Colonic mucosa (tissue), 4 donors: ENCODE measurements at places on chromosomes 6 and 20. TPM values are rescaled to one million over a fixed set of nuclear protein-coding genes. Genes with fewer than 3 reads are reported as not detected.

Gene PBOV1
- total RNA-seq = not detected

Gene GSTA2
- 0.35 TPM for total RNA-seq

Gene NDUFAF5
- total RNA-seq = 33.0 TPM

Gene MLN
- total RNA-seq = 0.48 TPM

Gene MAS1
- not detected for total RNA-seq

Gene TLDC2
- total RNA-seq = 29.7 TPM

Gene BANF2
- total RNA-seq = not detected

Gene LRRN4
- total RNA-seq = not detected

DNA sequence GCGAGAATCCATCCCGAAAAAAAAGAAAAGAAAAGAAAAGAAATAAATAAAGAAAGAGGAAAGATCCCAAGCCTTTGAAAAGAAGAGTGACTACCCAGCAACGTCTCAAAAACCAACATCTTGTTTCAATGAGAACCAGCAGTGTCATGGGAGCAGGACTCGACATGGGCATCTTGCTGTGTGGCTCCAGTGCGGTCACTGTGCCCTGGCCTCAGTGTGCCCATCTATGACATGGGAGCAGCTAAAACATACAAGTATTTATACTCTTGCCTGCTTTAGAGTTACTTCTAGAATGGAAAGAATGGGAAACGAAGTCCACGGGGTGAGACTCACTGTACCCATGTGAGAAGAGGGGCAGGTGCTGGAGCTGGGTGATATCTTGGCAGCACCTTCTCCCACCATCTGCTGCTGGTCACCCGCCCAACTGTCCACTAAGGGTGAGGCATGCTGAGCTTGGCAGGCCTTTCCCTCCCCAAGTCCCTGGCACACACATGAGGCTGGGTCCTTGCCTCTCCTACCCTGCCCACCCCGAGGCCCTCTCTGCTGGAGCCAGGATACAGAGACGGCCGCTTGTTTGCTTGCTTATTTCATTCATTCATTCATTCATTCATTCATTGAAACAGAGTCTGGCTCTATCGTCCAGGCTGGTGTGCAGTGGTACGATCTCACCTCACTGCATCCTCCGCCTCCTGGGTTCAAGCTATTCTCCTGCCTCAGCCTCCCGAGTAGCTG lies 77.7 kb downstream of the RIPOR3 start:
- no peak for DNase-seq

GRCh38 chr6:33997265-33997664 lies 148.6 kb downstream of the GRM4 start:
- no peak for DNase-seq

GRCh38 chr6:100463630-100464161 lies 1.0 kb downstream of the SIM1 start:
- no peak for DNase-seq

DNA sequence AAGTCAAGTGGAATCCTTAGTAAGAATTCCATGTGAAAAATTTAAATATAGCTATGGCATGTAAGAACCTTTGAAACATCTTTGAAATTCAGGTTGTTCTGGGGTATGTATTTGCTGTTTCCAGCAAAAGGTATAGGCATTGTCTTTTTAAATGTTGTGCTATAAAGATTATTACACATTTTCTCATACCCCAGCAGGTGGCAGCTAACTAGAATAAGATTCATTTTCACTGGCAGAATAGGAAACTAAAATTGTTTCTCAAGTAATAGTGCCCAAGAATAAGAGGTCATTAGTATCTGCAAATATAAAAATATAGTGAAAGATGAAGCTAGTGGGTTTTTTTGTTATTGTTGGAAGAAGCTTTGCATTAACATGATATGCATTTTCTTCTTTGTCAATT lies 1.8 kb downstream of the GRIK2 start:
- no peak for DNase-seq

GRCh38 chr6:126167726-126168125 lies 172.2 kb upstream of the CENPW start:
- DNase-seq = no peak

DNA sequence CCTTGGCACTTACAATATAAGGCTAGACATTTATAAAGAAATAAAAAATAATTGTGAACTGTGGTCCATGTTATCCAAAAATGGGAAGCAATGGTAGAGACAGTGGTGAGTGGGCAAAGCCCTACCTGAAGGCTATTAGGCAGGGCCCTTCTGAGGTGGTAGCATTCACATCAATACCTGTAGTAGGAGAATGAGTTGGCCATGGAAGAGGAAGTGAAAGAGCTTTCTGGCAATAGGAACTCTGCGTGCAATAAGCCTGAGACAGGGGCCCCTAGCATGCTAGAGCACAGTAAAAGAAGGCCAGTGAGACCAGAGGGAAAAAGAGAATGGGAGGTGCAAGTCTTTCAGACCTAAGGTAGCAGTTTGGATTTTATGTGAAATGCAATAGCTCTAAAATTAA lies 754.5 kb downstream of the PTPRT start:
- DNase-seq = no peak

- no peak for DNase-seq
Observed at GRCh38 chr6:151098166-151098565, 141.6 kb upstream of the AKAP12 start.

- DNase-seq = no peak
Observed at GRCh38 chr6:8589941-8590729, 154.8 kb upstream of the SLC35B3 start.

GRCh38 chr6:568954-569523 lies 87.9 kb downstream of the HUS1B start:
- DNase-seq = no peak

DNA sequence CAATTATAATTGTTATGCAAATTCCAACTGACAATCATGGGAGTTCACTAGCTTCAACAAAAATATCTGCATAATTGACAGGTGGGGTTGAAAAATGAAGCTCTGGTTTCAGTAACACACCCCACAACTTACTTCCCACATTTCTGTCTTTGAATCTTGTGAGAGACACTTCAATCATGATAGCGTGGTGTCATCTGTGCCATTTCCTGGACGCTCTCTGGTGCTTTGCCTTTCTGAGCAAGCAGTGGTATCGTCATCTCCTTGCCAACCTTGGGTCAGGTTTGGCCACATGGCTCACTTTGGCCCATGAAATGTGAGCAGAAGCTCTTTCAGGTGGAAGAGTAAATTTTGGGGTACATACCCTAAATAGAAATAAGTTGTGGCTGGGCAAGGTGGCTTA lies 10.2 kb downstream of the BMP7 start:
- DNase-seq = no peak

DNA sequence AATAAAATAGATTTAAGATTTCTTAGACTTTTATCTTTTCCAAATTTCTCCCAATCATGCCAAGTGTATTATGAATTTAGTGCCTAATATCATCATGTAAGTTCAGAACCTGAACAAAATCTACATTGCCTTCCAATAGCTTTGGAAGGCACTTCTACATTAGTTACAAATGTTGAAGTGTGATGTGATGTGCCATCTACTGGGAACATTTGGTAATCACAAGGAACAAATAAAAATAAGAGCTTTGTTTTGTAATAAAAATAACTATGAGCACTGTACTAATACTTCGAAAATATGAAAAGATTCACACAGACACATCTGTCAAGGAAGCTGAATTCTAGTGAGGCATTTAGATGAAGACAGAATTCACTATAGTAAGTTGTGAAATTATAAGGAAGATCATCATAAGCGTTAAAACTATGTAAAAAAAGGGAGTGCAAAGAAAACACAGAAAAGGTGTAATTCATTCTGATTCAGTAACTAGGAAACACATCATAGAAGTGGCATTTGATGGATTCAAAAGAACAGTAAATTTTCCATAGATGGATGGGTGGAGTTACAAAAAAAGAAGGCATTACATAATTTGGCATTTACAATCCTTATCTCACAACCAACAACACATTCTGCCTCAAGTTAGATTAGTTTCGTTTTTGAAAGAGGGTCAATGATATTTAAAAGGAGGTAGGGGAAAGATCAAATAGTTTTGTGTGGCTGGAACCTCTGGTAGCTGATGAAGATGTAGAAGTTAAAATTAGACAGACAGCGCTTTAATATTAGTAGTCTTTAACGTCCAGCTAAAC lies 161.0 kb downstream of the ASCC3 start:
- no peak for DNase-seq

- no peak for DNase-seq
Observed at GRCh38 chr6:105036351-105036750, 79.4 kb downstream of the LIN28B start.

DNA sequence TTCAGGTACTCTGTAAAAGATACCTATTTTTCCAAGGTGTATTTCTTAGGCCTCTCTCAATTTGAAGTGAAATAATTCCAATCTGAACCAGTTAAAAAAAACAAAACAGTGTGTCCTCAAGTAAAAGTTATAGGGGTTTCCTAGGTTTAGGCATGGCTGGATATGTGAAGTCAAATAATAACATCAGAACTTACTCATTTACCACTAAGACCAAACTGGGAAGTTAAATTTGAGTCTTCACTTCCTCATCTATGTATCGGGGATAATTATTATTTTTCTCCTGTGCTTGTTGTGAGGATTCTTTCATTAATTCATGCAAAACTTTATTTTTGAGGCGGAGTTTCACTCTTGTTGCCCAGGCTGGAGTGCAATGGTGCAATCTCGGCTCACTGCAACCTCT lies 86.2 kb upstream of the PTPRK start:
- no peak for DNase-seq

- peak; percentile 37 for DNase-seq
Observed at GRCh38 chr6:35370124-35370741, 27.9 kb downstream of the PPARD start.

- DNase-seq = no peak
Observed at GRCh38 chr6:41013466-41014153, 25.4 kb downstream of the UNC5CL start.

DNA sequence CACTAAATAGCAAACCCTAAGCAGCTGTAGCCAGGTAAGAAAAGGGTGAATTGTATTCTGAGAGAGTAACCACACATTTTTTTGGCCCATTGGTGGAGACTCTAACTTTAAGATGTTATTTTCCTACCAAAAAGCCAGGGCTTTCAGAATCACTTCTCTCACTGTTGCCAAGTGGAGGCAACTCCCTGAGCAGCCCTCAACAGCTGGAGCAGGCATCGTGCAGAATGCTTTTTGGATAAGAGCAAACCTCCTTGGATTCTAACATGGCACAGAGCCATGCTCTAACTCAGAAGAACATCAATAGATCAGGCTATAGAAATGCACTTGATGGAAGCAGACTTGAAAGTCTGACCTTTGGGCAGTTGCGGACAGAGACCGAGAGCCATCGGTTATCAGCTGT lies 722.2 kb upstream of the CHD6 start:
- DNase-seq = no peak

DNA sequence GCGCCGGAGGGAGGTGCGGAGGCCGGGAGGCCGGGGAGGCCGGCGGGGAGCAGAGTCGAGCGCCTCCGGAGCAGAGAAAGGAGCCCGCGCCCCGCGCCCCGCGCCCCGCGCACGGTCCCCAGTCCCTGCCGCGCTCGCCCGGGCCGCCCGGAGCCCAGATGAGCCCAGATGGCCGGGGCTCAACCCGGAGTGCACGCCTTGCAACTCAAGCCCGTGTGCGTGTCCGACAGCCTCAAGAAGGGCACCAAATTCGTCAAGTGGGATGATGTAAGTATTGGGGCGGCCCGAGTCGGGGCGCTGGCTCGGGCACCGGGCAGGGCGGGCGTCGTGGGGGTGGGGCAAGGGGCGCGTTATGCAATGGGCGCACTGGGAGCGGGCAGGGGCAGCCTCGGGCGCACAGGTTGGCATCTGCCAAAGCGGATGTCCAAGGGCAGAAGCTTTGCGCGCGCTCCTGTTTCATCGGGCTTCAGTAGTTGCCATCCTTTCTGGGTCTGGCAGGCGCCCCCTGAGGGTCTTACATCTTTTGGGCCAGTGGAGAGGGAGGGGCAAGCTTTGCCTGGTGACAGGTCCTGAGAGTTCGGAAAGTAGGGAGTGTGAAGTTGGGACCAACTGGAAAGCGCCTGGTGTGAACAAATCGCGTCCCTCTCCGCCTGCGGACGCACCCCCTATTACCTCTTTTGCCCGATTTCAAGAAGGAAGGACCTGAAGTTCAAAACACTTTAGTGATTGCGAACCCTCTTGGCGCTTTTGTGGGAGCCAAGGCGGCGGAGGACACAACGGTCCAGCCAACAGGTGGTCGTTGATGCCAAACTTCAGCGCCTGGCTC lies 631 bp downstream of the PLCB1 start:
- DNase-seq = peak; percentile 28

DNA sequence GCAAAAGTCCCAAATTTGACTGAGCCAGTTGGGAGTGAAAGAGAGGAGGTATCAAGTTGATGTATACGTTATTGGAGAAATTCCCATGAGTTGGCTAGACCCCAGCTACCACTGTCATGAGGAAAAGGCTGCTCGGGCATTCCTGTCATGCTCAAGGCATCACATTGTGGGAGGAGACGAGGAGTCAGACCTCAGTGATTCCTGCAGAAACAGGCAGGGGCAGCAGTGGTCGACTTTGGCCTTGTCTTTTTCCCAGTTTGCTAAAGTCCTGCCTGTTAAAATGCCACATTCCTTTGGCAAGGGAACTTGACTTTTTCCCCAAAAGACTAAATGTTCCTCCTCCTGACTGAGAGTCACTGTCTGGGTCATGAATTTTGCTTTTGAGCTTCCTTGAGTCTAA lies 295.5 kb upstream of the HS3ST5 start:
- no peak for DNase-seq

DNA sequence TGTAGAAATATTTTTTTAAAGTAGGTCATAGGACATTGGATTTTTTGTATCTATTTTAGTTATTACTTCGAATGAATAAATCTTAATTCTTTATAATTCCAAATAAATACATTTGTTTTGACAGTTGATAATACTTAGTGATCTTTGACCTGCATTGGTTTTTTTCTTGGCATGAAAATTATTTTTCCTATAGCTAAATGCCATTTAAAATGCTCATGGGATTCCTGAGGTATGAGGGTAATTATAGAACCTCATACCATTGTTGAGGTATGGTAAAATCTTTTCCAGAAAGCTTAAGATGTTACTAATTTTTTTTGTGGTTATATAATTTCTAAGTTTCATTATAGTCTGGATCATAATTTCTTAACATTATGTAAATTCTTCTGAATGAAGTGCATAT lies 8.3 kb downstream of the PM20D2 start:
- no peak for DNase-seq

DNA sequence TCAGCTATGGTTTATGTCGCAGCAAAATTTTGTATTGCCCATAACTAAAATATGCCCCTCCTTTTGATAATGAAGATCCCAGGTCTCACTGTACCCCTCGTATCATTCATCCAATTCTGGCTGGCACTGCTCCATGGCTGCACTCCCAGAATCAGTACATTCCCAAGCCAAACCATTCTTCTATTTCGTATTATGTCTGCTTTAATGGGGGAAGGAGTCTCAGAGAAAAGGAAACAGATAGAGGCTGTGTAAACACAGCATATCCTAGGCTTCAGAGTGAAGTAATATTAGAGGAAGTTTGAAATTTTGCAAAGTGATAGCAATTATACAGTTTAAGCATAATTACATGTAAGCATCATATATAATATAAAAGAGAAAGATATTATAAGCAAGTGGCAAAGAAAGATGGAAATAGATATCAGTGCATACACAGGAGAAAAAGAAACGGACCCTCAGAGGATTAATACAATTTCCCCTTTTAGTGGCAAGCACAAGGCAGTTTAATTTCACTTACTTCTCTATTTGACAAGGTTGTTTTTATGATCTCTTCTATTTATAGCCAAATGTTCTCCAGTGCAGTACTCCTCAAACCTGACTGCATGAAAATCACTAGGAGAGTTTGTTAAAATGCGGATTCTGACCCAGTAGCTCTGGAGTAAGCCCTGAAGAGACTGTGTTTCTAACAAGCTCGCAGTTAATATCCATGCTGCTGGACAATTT lies 56.5 kb upstream of the TENT5A start:
- no peak for DNase-seq
